CD4-positive, alpha-beta T cell treated with Interferon alpha-2 for 1 hour (primary cell): ENCODE measurements at places on chromosomes 7 and 10.
A peak's percentile ranks its signal among the peaks of the same experiment; 100 is the strongest.

GRCh38 chr10:121822180-121822579, 105.7 kb downstream of the ATE1 start:
- no peak for DNase-seq

DNA sequence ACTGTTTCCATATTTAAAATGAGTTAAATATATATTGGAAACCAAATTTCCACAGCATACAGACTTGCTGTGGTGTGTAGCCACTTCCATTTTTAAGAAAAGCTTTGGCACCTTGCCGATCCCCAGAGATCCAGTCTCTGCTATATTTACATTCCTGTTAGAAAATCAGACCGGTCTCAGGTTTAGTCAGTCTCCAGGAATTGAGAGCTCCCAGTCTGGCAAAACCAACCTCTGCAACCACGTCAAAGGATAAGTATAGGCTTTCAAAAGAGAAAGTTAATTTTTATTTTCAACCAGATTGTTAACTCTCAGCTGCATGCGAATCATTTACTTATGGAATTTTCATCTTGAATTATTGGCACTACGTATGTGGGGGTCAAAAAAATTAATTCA, 28.2 kb downstream of the PUS7 start:
- no peak for DNase-seq

- peak; percentile 81 for DNase-seq
These were observed 6.9 kb downstream of the C10orf105 start for GRCh38 chr10:71712572-71713134.

DNA sequence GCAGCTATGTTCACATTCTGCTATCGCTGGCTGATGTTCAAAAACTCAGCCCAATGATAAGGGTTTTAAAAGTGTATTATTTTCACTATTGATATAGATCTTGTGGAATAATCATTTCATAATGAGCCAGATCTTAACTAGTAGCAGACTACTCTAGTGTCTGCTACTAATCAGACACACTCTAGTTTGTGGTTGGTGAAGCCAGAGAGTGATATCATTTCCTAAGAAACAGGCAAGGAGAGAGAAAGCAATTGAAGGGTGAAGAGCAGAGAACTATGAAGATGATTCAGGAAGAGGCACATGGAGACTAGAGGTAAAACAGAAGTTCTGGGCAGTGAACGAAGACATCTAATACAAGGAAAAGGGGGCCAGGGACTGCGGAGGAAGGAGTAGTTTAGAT, 58.2 kb upstream of the BET1 start:
- DNase-seq: no peak

GRCh38 chr10:50497758-50498157, 126.0 kb downstream of the SGMS1 start:
- DNase-seq: no peak

GRCh38 chr7:45117582-45117981, 6.1 kb upstream of the TBRG4 start:
- DNase-seq: no peak

GRCh38 chr10:7788639-7789286, 786 bp downstream of the ATP5F1C start:
- peak; percentile 4 for DNase-seq

DNA sequence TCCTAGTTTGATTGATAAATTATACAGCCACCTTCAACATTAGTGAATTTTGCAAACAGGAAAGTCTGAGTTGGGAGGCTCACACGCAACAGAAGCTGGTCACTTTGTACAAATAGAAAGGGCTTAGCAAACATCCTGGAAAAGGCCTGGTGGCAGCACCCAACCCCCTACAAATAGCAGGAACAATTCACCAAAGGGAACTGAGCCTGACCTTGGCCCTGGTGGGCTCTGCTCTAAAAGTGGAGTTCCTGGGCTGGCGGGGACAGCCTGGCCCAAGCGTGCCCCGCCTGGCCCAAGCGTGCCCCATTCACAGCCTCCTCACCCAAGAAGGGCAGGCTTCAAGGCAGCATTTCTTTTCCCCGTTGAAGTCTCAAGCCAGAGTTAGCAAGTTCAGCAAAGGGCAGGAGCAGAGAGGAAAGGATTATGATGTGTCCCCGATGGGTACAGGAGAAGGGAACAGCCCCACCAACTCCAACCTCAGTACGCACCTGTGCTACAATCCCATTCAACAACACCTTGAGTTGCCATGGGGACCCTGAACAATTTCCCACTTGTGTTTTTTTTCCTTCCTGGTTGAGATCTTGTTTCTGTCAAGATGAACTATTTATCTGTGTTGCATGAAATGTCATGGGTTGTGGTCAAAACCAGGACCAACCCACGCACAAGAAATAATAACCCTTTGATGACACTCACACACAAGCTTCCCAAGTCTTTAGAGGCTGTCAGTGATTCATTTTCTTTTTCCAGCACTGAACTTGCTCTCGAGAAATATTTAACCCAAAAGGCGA, 43.4 kb downstream of the RGS10 start:
- no peak for DNase-seq

GRCh38 chr7:77329466-77330168, 86.5 kb downstream of the GSAP start:
- DNase-seq: no peak

GRCh38 chr10:68135922-68136792, 26.9 kb downstream of the MYPN start:
- no peak for DNase-seq

DNA sequence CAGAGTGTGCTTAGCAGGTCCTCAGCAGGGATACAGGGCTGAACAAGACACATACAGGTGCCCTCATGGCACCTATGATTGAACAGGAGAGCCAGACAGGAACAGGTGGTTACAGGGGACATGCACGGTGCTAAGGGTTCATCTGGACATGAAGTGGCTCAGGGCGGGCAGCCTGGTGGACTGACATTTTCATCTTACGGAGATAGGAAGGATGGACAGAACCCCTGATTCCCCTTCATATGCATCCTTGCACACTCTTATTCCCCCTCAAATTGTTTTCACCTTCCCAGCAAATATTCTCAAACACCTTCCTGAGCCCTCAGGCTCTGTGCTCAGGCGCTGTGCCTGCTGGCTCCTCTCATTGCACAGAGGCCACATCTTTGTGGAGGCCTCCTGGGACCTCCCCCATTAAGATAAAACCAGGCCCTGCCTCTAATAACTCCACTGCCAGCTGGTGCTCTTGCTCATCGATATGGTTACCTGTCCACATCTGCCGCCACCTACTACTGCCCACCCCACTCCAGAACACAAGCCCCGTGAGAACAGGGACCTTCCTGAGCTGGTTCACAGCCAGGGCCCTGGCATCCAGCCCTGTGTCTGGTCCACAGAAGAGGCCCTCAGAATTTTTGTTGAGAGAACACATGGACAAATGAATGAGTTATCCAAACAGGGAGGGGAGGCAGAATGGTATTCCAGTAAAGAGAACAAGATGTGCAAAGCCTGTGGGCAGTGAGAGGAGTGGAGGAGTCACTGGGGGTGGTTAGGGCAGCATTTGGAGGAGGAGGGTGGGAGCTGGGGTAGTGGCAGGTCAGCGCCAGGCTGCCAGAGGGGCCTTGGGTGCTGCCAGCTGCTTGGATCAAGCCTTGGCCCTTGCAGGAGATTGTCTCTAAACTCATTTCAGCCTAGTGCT, 68.9 kb upstream of the AQP1 start:
- DNase-seq: no peak

- DNase-seq: no peak
These were observed 91.9 kb upstream of the PRSS1 start for GRCh38 chr7:142657376-142657775.

DNA sequence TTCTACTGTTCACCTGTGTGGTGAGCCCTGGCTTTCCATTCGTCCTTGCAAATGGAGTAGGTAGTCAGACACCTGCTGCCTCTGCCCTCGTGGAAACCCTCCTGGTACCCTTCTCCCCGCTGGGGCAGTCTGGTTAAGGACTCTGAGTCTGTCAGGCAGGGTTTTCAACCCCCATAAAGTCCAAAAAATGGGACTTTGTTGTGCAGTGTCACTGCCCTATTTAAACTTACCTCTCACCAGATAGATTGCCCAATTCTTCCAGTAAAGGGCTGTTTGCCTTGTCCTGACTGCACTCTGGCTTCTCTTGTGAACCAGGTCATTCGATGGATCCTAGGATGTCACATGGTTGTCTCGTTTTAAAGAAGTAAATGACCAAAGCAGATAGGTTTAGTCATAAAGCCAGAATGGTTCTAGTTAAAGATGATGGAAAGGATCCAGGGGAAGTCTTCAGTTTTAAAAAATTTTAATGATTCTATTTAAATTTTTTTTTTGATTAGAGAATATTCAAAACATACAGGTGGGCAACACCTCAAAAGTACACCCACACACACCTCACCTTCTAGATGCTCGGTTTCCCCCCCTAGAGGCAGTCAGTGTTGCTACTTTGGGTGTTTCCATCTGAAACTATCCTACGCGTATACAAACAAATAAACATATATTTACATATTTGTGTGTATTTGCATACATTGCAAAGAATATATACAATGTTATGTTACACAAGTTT, 22.0 kb downstream of the TMEM176B start:
- DNase-seq: no peak

DNA sequence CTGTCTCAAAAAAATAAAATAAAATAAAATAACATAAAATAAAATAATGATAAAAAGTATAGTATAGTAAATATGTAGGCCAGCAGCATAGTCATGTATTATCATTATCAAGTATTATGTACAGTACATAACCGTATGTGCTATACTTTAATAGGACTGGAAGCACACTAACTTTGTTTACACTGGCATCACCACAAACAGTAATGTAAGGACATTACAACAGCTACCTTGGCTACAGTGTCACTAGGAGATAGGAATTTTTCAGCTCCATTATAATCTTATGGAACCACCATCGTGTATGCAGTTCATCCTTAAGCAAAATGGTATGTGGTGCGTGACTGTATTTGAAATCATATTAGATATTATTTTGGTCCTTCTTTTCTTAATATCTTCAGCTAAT, 1163.5 kb upstream of the LRRTM3 start:
- DNase-seq: no peak

- no peak for DNase-seq
These were observed 128.0 kb downstream of the SEMA3C start for GRCh38 chr7:80790877-80791276.

- DNase-seq: no peak
These were observed 420.9 kb upstream of the MGMT start for GRCh38 chr10:129046065-129046681.

GRCh38 chr7:131638641-131639430, 82.4 kb upstream of the PODXL start:
- DNase-seq: no peak

- no peak for DNase-seq
These were observed 93.5 kb downstream of the DYNC1I1 start for GRCh38 chr7:95865716-95866371.

GRCh38 chr10:34426041-34426440, 389.1 kb downstream of the PARD3 start:
- no peak for DNase-seq

- DNase-seq: no peak
These were observed 8.8 kb downstream of the NXPH1 start for GRCh38 chr7:8442051-8442813.

GRCh38 chr7:151717415-151717814, 159.5 kb downstream of the PRKAG2 start:
- DNase-seq: no peak

DNA sequence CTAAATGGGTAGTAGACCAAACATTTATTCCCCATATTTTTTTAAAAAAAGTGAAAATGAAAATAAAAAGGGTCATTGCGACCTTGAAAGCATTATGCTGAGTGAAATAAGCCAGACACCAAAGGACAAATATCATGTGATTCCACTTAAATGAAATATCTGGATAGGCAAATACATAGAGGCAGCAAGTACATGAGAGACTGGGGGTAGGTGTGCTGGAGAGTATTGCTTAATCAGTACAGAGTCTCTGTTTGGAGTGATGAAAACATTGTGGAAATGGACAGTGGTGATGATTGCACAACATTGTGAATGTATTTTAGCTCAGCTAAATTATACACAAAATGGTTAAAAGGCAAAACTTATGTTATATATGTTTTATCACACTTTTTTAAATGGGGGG, 169.4 kb downstream of the AKR1D1 start:
- no peak for DNase-seq

DNA sequence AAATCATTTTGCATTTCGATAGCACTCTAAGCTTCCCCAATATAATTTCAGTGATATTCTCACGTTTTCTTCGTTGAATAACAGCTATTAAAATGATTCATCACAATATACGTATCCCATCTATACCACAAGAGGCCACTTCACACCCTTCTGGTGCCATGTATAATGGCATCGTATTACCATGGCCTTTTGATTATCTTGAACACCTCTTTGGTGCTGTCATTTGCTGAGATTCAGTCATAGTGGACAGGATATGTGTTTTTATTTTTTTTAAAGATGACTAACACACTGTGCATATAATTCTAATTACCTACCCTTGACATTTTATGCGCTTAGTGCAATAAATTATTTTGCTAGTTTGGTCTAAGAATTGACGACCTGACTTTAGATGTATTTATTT, 6.7 kb upstream of the INSYN2A start:
- DNase-seq: no peak

DNA sequence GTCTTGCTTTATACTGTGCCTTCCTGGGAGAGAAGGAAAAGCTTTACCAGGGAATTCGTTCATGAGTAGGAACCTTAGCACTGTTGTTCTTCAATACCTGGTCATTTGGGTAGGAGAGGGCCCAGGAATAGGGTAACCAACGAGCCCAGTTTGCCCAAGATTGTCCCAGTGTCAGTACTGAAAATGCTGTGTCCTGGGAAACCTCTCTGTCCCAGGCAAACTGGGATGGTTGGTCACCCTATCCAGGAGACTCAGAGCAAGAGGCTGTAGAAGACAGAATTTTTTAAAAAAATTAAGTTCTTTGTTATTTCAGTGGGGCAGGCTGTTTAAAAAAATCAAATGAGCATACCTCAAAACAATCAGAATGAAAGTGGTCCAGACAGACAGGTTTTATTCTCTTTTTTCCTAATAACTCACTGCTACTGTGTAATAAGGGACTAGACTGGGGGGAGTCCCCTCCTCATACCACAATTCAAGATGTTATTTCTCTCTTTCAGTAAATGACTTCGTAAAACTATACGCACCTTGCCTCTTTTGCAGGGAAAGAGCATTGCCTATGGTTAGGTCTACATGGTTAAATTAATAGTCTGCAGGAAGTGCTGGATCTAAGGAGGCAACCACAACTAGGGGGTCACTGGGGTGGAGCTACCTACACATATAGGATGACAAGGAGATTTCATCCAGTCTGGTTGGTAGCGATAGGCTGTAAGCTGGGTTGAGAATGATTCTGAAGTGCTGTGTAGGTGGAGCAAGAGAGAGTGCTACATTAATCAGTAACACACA, 41.1 kb upstream of the FAM133B start:
- peak; percentile 30 for DNase-seq
